Stimulated activated CD4-positive, alpha-beta T cell treated with anti-CD3 and anti-CD28 coated beads, Interleukin-15, amount 100 ng/mL, for 1 hour (primary cell): ENCODE measurements at places on chromosomes 2 and 18.

DNA sequence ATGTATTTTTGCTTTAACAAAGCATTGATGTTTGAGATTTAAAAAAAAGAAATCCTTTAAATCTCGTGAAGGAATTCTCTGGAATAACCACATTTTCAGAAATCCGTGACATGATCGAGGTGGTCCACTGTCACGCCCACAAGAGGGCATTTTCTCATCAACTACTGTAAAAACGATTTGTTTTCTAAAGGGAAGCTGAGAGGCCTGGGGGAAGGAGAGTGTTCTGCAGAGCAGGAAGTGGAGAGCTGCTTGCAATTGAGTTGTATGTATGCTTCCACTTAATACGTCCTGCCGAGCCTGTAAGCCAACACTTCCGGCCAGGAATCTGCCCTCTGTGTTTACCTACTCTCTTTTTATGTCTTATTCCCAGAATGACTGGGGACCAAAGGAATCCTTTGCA is 19.4 kb downstream of the KLHL29 start:
- no peak for DNase-seq

DNA sequence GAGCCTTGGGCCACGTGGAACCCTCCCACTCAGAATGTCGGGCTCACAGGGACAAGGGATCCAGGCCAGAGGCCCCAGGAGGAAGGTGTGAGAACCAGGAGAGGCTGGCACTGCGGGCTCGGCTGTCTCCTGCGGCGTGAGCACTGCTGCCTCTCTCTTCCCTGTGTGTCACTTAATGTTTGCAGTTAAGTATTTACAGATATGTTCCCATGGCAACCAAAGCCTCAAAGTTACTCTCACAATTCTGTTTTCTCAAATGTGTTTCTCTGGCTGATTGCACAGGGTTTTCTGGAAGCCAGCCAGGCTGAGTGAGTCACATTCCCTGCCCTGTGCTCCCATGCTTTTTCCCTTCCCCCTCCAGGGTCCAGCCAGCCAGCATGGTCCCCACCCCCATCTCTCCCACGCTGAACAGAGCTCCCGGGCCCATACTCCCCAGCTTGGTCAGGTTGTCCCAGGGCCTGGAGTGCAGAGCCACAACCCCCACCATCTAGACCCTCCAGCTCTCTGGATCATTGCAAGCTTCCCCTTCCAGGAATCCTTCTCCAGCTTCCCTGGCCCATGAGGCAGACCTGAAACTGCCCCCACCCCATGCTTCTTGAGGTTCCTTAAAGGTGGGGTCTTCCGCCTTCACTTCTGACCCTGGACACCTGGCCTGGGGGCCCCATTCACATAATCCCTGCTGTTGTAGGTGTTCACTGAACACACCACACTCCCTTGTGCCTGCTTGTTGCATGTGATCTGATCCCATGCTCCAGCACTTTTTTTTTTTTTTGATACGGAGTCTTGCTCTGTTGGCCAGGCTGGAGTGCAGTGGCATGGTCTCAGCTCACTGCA is 265.9 kb downstream of the CELF4 start:
- DNase-seq = no peak

GRCh38 chr2:156601855-156602551 is 165.8 kb downstream of the GPD2 start:
- no peak for DNase-seq

GRCh38 chr2:197239434-197239833 is 71.1 kb downstream of the ANKRD44 start:
- no peak for DNase-seq

DNA sequence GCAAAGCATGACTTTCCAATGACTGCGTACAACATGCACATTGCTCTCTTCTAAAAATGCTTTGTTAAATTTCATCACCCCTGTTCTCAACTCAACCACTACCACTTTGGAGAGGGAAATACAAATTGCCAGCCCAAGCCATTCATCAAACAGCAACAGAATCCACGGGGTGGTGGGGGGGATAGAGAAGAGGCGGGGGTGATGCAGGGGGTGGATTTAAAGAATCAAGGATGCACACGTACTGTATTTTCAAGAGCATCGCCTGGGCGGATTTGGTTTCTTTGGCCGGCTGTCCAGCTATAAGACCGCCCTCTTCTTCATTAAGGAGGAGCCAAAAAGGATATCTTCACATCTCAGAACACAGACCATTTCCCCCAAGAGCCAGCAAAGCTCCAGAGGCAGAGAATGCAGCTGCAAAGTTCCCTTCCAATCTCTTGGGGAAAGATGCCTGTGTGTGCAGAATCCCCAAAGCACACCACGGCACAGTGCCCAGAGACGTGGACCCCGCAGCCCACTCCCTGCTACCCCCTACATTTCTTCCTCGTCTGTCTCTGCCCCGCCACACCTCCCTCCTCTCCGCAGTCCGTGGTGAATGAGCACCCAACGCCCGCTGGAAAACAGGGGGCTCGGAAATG is 977 bp downstream of the SLC8A1 start:
- DNase-seq = no peak

DNA sequence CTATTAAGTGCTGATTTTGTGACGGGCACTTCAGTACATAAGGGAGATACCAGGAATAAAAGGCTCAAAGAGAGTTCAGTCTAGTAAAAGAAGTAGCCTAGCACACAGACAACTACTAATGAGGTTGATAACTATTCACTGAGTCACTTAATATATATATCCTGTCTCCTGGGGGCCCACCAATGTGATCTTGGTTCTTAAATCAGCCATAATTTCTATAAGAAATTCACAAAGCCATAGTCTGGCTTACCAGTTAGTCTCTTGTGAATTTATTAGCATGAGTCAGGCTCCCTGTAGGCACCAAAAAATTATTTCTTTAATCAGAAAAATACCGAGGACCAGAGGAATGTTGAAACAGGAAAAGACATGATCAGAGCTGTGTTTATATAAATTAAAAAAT is 10.4 kb downstream of the KCNE4 start:
- no peak for DNase-seq

DNA sequence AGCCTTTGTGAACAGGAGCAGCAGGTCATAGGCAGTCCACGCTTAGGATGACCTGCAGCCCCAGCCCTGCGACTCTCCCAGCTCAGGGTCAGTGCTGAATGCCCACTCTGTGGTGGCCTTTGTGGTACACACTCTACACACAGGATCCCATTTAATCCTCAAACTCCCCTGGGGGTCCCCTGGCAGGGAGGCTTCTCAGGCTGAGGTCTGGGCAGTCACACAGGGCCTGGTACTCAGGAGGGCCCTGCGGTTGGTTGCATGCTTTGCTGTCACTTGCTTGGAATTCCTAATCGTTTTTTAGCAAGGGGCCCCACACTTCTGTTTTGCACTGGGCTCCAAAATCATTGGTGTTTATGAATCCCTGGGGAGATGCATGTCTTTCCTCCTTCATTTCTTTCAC is 113.0 kb downstream of the EML6 start:
- DNase-seq = no peak

DNA sequence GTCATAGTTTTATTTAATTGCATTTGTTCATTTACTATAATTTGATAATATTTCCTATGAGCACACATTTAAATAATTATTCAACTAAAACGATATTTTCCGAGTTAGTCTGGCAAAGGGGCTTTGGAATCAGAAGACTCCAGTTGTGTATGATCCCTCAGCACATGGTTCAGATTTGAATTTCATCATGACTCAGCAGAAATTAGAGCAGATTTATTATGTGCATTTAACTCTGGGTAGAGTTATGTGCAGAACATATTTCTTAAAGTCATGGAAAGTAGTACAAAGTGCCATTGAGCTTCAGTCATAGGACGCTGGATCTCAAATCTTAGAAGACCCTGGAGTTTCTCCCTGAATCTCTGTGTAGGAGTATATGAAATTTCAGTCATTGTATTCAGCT is 106.7 kb downstream of the ADCYAP1 start:
- DNase-seq = no peak

- DNase-seq = no peak
Observed at GRCh38 chr2:118539290-118539689, 308.2 kb downstream of the EN1 start.

GRCh38 chr2:65214361-65214760 is 13.3 kb upstream of the ACTR2 start:
- no peak for DNase-seq

GRCh38 chr18:22102953-22103646 is 66.3 kb upstream of the GATA6 start:
- DNase-seq = no peak

DNA sequence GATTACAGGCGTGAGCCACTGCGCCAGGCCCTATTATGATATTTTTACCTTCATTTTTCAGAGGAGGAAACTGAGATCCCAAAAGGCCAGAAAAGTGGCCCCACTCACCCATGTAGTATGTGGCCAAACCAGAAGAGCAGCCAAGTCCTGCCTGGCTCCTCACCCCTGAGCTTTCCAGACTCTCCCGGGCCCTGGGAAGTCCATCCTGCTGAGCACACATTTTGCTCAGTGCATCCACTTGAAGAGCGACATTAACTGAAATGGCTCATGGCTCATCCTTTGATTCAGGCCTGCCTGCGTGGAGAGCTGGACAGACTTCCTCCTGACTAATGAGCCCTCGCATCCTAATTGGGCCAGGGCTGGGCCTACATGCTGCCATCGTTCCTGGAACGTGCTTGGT is 9.5 kb upstream of the NGEF start:
- no peak for DNase-seq

GRCh38 chr18:79507546-79508480 is 112.1 kb downstream of the NFATC1 start:
- DNase-seq = no peak

DNA sequence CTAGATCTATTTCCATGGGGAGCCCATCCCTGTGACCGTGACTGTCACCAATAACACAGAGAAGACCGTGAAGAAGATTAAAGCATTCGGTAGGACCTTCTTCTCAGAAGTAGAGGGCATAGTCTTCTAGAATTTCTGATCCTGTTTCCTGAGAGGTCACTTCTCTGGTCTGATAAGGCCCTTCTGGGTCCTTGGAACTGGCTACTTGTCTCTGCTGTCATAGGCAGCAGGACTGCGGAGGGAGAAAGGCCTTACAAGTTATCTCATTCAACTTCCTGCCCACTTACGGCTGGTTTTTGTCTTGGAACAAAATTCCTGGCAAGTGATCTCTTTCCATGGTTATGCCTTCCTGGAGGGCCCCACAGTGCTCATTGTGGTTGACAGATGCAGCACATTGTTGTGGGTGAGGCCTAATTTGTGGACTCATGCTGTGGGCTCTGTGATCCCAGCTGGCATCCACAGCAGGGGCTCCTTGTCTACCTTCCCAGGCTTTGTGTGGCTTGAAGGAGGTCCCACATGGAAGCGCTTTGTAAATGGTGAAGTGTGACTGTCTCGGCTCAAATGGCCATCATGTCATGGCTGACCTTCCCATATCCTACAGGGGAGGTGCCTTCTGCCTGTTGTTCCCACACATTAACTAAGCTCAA is 22.0 kb downstream of the SAG start:
- DNase-seq = no peak

- DNase-seq = no peak
Observed at GRCh38 chr2:126890551-126891450, 7.9 kb upstream of the TEX51 start.

GRCh38 chr2:130393318-130393910 is 37.6 kb downstream of the PTPN18 start:
- DNase-seq = no peak

- no peak for DNase-seq
Observed at GRCh38 chr18:59357928-59358327, 1.1 kb downstream of the LMAN1 start.

DNA sequence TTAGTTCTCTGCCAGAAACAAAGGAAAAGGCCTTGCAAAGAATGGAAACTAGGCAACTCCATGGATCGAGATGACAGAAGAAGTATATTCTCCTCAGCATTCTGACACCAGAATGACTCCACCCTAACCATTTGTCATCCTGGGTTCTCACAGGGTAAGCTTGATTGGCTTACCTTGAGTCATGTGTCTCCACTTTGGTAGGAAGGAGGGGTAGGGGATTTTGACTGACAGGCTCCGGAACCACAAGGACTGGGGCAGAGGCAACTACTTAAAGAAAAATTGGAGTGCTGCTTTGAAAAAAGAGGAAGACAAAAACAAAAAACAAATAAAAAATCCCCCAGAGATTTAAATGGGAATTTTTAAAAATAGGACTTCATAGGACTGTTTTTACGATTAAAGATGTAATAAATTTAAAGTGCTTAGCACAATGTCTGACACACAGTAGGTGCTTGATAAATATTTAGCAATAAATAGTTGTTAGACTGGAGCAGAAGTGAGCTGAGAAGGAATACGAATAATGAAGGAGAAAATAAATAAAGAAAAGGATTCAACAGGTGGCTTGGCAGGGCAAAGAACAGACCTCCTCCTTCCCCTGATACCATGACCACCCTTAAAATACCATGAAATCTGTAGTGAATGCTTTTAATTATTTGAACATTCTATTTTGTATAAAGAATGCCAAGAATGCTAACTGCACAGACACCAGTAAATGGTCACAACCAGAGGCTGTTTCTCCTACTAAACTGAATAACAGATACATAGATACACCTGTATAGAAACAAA is 230.2 kb downstream of the CDCA7 start:
- DNase-seq = no peak

DNA sequence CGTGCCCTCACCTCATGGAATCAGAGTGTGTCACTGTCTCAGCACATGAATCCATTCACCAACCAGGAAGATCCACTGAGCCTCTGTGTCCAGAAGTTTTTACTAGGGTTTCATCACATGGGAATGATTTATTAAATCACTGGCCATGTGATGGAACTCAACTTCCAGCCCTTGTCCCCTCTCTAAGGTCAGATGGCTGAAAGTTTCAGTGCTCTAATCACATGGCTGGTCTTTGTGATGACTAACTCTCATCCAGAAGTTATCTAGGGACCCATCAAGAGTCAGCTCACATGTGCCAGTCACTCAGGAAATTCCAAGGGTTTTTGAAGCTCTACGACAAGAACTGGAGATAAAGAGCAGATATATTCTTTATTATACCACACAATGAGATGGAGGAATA is 140.5 kb upstream of the GYPC start:
- DNase-seq = no peak

DNA sequence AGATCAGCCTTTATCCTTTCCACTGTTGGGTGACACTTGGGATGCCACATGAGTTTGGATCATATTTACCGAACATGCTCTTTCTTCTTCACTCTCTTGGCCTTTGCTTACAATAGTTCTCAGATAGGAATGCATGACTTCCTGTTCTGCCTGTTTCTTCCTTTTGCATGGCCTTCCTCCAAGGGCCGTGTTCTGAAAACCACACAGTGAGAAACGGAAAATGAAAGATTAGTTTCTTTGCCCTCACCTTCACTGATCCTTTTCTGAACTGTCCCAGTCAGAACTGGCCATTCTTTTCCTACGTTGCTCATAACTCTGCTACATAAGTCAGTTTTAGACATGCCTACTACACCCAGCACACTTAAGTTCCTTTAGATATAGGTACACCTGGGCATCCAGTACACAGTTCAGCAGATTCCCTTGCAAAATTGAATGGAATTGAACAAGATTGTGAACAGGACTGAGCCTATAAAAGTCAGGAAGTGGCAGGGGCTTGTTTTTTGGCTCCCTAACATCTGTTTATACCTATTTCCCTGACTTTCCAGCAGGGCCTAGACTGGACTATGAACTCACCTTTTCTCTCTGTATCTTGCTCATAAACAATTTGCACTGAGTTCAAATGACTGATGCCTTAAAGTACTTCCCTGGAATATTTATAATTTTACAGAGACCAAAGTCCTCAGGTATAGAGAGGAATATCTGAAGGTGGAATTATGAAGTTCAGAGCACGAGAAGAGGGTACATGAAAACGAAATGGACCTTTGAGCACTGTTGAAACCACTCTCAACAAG is 186.4 kb upstream of the ST6GAL2 start:
- no peak for DNase-seq

GRCh38 chr2:48251437-48252148 is 278.4 kb upstream of the STON1 start:
- DNase-seq = no peak

- DNase-seq = no peak
Observed at GRCh38 chr18:58314284-58314683, 270.3 kb downstream of the NEDD4L start.
